KBM-7 (cell line): ENCODE measurements at places on chromosomes 1 and 21.
A peak's percentile ranks its signal among the peaks of the same experiment; 100 is the strongest.

DNA sequence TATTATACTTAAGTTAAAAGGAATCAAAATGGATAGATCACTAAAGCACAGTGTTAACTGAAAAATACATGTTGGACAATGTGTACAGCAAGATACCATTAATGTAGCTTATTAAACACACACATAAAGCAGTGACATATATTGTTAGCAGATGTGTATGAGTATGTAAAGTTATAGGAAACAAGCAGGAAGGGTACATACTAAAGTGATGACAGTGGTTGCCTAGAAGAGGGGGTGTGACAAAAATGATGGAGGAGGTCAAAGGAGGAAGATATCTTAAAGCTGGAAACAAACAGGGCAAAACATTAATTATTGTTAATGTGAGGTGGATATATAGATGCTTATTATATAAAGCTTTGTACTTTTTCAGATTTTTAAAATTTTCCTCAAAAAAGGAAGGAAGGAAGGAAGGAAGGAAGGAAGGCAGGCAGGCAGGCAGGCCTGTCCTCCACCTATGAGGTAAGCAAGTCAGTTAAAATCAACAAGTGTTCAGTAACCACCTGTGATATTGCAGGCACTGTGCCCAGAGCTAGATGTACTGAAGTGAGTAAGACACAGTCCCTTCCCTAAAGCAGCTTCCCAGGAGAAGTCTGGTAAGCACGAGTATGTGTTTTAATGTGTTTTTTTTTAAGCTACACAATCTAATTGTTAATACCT lies 252.9 kb upstream of the NR5A2 start:
- no peak for DNase-seq

DNA sequence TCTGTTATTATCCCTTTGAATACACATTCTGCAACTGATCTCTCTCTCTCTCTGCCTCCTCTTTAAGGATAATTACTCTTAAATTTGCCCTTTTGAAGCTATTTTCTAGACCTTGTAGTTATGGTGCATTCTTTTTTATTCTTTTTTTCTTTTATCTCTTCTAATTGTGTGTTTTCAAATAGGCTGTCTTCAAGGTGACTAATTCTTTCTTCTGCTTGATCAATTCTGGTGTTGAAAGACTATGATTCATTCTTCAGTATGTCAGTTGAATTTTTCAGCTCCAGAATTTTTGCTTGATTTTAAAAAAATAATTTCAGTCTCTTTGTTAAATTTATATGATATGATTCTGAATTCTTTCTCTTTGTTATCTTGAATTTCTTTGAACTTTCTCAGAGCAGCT lies 95.6 kb upstream of the GPR52 start:
- no peak for DNase-seq

DNA sequence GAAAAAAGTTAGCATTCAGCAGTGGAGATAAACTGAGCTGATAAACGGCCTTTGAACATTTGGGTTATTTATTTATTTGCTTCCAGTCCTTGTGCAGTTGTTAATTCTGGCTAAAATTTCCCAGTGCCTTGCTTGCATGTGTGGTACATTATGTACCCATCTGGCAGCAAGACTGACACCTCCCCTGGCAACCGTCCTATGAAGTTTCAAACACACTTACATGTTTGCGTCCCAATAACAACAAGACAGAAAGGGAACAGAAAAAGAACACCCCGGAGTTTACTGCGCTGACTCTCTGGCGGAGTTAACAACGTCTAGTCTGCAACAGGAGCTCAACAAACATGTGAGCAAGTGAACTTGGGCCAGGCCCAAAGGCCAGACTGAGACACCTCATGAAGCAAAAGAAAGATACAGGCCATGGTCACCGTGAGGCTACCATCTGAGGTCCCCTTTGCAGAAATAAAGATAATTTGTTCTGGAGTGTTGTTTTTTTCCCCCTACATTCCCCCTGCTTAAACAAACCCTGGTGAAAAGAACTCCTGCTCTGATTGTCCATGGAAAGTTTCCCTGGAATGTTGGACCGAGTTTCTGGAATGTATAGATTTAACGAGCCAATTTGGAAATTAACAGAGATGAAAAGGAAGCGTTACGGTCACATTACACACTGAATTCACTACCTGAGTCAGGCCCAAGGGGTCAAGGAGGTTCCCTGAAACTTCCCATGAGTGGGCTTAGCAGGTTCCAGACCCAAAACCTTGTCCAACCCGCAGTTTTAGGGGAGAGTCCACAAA lies 33.4 kb downstream of the TRABD2B start:
- no peak for DNase-seq

- no peak for DNase-seq
Observed at GRCh38 chr1:11684070-11684469, 3.1 kb upstream of the MAD2L2 start.

DNA sequence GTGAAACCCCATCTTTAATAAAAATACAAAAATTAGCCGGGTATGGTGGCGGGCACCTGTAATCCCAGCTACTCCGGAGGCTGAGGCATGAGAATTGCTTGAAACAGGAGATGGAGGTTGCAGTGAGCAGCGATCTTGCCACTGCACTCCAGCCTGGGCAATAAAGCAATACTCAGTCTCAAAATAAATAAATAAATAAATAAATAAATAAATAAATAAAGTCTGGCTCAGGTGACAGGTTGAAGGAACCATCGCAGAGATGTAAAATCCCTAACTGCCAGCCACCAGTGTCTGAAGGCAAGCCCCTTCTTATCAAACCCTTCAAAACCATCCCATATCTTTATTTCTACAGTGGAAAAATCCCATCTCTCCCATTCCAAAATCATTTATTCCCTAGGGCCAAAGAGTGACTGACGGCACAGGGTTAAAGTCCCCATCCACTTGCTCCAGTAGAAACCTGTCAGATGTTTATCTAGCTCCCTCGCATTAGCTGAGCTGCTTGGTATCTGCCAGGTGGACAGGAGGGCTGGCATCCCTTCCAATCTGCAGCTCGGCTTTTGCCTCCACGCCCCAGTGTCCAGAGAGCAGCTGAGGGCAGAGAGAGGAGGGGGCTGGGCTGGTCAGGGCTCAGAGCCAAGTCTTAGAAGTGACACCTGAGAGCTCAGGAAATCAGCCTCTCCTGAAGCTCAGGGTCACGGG lies 5.0 kb downstream of the CSRP1 start:
- no peak for DNase-seq

DNA sequence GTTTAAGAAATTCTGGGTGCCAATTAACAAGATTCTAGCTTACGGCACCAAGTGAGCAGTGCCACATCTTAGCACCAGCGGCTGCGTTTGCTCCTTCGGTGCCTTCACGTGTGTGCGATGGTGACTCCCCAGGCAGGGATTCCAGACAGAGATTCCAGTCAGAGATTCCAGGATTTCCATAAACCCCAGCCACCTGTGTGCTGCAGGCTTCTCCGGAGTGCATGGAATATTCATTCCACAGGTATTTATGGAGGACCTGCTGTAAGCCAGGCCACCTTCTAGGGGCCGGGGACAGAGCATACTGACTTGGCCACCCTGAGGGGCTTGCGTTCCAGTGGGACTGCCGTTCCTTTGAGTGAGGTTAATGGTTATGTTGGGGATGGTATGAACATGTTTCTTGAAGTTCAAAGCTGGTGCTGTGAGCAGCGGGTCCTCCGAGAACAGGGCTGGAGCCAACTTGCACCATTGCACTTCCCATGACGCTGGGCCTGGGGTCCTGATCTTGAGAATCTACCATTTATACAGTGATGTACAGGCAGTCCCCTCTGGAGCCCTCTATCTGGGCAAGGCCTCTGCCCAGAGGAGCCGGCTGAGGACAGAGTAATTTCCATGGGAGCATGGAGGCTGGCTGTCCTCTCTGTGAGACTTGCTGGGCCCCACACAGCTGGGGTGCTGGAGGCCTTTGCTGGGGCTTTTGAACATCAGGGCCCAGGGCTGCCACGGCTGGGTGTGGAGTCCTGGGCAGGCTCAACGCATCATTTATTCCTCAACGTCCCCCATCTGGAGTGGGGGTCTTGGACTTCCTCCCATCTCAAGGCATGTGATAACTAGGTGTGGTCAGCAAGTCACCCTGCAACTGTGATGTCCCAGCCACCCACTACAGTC lies 58.8 kb upstream of the AJAP1 start:
- DNase-seq: no peak

- DNase-seq: no peak
Observed at GRCh38 chr1:11412141-11412540, 66.8 kb upstream of the DISP3 start.

GRCh38 chr1:235873045-235873444 lies 6.3 kb upstream of the LYST start:
- no peak for DNase-seq

GRCh38 chr1:224289396-224289795 lies 40.6 kb downstream of the NVL start:
- DNase-seq: no peak

- DNase-seq: no peak
Observed at GRCh38 chr1:10057343-10057742, 24.6 kb downstream of the UBE4B start.

GRCh38 chr1:149963358-149963757 lies 26.7 kb upstream of the MTMR11 start:
- DNase-seq: no peak

DNA sequence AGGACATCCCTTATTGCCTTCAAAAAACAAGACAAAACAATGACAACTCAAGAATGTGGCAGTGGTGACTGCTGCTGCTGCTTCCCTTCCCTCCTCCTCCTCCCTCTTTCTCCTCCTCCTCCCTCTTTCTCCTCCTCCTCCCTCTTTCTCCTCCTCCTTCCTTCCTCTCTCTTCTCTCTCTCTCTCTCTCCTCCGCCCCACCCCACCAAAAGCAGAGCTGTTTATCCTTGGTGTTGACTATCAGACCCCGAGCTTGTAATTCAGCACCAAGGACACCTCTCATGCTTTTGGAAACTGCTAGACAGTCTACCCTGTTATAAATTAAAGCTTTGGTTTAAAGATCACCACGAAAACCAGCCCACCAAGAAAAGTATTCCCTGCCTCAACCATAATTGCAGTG lies 72.4 kb upstream of the IFNAR2 start:
- DNase-seq: peak; percentile 9

- DNase-seq: peak; percentile 53
Observed at GRCh38 chr1:201982082-201982622, 296 bp upstream of the RNPEP start.

- DNase-seq: no peak
Observed at GRCh38 chr1:230794431-230794830, 47.2 kb downstream of the CAPN9 start.
